ENCODE measurements at places on chromosomes 3 and 15.

GRCh38 chr3:138199851-138200250 lies 12.8 kb downstream of the ARMC8 start:
- peak; percentile 18 for DNase-seq

DNA sequence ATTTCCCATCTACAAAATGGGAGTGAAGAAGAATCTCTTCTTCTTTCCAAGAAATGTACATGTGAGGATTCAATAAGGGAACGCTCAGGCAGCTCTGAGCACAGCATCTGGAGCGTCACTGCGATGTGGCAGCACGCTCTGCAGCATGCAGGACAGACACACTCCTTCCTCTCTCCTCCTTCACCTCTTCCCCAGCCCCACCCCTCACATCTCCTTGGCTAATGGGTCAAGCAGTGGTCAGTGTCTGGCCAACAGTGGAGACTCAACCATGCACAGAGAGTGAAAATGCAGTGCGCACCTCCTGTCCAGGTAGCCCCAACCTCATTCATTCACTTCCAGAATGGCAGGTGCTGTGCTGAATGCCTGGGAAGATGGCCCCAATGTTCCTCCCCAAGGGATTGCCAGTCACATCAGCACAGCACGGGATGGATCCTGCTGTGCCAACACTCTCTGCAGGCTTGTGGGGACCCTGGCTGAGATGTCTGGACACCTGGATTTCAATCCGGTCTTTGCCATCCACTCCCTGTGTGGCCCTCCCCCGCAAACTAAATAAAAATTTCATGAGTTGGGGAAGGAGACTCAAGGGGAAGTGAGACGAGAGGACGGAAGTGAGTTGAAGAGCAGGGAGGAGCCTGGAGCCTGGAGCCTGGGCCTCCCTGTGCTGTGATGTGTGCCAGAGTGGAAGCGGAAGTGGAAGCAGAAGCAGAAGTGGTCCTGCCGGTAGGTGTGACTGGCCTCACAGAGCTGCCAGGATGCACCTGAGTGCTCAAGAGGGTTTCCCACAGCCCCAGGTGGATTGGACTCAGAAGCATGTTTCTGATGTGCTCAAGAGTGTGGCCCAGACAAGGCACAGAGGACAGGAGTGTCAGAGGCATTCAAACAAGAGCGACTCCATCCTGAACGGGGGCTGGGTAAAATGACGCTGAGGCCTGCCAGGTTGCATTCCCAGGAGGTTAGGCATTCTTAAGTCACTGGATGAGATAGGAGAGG lies 163.9 kb downstream of the SMAD6 start:
- DNase-seq, result peak; percentile 98

- no peak for DNase-seq
These were observed 72.4 kb upstream of the FOXB1 start for GRCh38 chr15:59931646-59932261.

- DNase-seq, result no peak
These were observed 23.9 kb upstream of the GRIP2 start for GRCh38 chr3:14563946-14564539.

DNA sequence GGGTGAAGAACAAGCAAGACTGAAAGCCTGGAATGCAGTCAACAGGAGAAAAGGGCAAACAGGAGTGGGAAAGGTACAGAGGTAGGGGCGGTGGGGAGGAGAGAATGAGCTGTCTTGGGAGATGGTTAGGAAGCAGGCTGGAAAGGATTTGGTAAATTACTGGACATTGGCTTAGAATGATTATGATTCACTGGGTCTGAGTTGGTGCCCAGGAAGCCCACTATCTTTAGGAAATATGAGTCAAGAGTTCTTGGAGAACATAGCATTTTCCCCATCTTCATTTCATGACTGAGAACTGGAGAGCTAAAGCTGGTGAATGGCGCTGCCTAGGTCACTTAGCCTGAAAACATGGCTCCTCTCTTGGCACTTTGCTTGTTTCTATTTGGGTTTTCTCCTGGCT lies 74.7 kb upstream of the C3orf80 start:
- no peak for DNase-seq

Measured in MV-4-11 (cell line).